ENCODE measurements at places on chromosomes 11 and 22.

DNA sequence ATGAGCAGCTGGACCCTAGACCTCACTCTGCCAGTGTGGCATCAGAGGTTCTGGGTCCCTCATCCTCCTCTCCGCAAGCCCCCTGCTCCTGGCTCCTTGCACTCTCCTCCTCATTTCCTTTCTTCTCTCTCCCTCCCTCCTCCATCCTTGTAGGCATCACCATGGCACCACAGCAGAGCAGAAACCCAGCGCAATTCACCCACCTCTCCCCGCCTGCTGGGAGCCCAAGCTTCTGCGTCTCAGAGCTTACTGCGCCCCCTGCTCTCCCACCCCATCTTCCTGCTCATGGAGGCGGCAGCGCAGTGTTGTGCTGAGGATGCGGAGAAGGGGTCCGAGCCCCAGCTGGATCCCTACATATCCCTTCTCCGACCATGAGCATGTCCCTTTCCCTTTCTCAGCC is 1.7 kb downstream of the CHRM1 start:
- no peak for DNase-seq

GRCh38 chr11:38392176-38392575 is 1794.1 kb upstream of the RAG2 start:
- DNase-seq, result no peak

GRCh38 chr22:48708558-48709245 is 1119.0 kb downstream of the BRD1 start:
- no peak for DNase-seq

DNA sequence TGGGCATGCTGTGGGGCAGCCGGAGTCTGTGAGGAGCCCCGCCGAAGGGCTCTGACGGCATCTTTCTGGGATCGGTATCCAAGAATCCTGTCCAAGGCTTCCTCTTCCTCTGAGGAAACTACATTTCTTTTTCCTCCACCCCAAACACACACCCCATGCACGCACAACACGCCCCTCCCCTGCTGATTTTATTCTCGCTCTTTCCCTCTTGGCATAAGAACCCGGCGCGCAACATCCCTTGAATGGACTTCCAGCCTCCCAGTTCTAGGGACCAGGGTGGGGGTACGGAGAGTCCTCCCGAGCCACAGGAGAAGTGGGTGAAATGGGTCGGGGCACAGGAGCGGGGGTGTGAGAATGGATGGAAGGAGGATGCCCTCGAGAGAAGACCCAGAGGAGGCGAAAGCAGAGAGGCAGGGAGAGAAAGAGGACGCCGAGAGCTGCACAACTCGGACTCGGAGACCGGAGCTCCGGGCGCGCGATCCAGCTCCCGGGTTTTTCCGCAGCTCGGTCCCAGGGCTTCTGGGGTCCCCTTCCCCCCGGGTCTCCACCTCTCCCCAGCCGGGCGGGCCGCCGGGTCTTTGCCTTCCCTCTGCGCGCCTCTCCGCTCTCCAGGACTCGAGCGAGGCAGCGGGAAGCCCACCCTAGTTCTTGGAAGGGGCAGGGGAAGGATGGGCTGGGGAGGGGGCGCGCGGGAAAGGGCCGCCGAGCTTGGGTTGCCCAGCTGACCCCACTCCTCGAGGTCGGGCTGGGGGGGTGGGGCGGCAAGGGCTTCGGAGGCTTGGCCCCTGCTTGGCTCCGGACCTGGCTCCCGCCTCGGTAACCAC is 1.5 kb upstream of the LARGE1 start:
- DNase-seq, result peak; percentile 78

DNA sequence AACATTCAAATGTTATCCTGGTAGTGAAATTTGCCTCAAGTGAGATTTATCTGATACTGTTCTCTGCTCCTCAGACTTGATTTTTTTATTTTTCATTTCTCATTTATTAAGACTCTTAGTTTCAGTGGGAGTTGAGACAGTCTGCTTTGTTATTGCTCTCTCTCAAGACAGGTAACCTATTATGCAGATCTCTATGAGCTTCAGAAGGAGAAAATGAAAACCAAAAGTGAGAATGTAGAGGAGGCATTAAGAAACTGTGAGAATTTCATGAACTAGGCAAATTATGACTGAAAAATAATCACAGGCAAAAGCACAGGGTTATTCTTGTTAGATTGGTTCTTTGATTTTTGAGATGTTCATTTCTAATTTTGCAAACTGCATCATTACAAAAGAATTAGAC is 290.0 kb upstream of the CHORDC1 start:
- no peak for DNase-seq

GRCh38 chr11:57983191-57983590 is 40.5 kb upstream of the OR9Q1 start:
- no peak for DNase-seq
